ENCODE measurements at places on chromosomes 16 and 17.

GRCh38 chr16:345772-346171 is 6.8 kb downstream of the AXIN1 start:
- no peak for DNase-seq

DNA sequence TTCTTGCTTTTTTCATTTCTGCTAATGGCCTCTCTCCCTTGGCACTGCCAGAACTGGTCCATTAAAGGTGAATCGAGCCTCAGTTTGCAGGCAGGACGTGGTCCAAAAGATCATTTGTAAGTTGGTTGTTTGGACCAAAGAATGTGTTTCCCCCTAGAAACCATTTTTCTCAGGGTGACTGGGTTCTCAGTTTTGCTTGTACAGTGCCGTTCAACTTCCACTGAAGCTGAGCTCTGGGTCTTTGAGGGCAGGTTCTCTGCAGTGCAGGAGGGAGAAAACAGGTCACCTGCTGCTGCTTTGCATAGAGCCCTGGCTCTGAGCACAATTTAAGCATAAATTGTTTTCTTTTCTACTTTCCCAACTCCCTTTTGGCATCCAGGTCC is 9.0 kb upstream of the AMZ2 start:
- DNase-seq: no peak

GRCh38 chr17:41416479-41416878 is 7.9 kb downstream of the KRT37 start:
- DNase-seq: no peak

GRCh38 chr17:31225831-31226230 is 71.2 kb downstream of the OMG start:
- DNase-seq: no peak

GRCh38 chr17:30103921-30104320 is 12.7 kb upstream of the NSRP1 start:
- no peak for DNase-seq

GRCh38 chr16:85149776-85150175 is 37.5 kb upstream of the CIBAR2 start:
- DNase-seq: no peak

DNA sequence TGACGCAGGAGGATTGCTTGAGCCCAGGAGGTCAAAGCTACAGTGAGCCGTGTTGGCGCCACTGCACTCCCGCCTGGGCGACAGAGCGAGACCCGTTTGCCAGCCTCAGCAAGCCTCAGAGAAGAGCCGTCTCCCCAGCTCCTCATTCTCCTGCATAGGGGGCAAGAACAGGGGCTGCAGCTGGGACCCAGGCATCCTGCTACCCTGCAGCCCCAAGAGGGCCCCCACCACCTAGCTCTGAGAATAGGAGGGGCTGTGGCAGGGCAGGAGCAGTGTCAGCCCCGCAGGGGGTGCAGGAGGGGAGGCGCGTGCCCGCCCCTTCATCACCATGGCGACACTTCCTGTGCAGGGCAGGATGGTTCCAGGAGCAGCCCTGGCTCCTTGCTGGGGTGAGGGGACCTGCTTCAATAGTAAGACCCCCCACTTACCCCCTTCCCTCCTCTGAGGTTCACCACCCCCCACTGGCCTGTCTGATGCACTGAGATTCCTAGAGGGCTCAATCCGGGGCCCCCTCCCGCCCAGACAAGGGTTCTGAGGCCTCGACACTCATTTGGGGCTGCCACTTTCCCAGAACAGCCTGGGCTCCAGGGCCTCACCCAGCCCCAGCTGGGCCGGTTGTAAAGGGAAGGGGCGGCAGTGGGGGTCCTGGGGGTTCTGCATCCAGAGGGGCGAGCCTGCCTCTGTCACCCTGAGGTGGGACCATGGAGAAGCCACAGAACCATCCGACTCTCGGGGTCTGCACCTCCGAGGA is 20.2 kb downstream of the VASN start:
- DNase-seq: no peak

GRCh38 chr17:48577946-48578615 is at the start of gene HOXB4:
Gene HOXB4, minus strand, starts transcription at chr17:48578350. Its CDS starts 31 bp downstream, at chr17:48578319.
- no peak for DNase-seq

GRCh38 chr17:39963829-39964228 is 1.0 kb downstream of the GSDMA start:
- no peak for DNase-seq

DNA sequence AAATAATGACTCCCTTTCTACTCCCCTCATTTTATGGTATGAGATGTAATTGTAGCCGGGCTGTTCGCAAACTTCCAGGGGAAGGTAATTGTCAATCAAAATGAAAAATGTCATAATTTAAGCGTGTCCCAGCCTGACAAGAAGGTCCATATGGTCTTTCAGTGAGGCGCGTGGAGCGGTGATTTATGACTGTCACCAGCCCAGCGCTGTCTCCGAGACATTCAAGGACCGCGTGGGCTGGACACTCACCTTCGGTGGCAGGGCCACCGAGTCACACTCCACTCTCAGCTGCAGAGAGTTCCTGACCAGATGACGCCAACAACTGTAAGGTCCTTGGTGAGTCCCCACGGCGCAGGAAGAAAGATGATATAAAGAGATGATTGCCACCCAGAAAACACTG is 157.7 kb upstream of the TNRC6C start:
- DNase-seq: no peak

DNA sequence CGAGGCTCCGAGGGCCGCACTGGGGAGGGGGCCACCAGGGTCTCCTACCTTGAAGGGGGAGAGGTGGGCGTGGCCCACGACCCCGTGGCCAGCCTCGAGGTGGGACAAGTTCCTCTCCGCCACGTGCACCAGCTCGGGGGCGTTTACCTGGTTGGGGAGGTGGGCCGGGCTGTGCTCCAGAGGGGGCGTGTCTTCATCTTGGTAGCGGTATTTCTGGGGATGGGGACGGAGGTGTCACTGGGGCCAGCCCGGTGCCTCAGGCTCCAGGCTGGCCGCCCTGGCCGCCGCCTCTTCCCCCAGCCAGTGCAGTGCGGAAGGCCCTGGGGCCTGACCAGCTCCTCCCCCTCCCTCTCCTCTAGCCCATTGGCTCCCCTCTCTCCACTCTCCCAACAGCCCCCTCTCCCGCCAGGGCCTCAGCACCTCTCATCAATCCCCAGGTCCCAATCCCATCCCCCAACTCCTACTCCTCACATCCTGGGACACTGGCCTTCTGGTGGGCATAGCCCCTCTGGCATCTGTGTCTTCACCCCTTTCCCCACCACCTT is 11.5 kb downstream of the DLG4 start:
- DNase-seq: no peak

DNA sequence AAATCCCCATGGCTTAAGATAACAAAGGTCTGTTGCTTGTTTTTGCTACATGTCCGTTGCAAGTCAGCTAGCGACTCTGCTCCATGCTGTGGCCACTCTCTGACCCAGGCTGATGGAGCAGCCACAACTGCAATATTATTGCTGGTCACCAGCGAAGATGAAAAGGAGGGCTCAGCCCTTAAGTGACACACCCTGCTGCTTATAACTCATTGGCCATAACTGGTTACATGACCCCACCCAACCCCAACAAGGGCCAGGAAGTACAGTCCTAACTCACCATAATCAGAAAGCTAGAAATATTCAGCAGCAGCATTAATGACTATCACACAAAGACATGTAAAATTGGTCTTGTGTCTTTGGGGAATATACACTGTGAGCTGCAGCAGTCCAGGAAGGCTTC is 224.3 kb downstream of the SOX9 start:
- DNase-seq: no peak
